ENCODE measurements at places on chromosomes 3 and 15. TPM values are rescaled to one million over a fixed set of nuclear protein-coding genes. Genes with fewer than 3 reads are reported as not detected.

Gene FRMD5
- 0.46 TPM for total RNA-seq

GRCh38 chr3:139107424-139108252 lies 62.9 kb upstream of the PRR23C start:
- no peak for DNase-seq

GRCh38 chr15:75361989-75362641 lies 6.3 kb downstream of the MAN2C1 start:
- DNase-seq: no peak

DNA sequence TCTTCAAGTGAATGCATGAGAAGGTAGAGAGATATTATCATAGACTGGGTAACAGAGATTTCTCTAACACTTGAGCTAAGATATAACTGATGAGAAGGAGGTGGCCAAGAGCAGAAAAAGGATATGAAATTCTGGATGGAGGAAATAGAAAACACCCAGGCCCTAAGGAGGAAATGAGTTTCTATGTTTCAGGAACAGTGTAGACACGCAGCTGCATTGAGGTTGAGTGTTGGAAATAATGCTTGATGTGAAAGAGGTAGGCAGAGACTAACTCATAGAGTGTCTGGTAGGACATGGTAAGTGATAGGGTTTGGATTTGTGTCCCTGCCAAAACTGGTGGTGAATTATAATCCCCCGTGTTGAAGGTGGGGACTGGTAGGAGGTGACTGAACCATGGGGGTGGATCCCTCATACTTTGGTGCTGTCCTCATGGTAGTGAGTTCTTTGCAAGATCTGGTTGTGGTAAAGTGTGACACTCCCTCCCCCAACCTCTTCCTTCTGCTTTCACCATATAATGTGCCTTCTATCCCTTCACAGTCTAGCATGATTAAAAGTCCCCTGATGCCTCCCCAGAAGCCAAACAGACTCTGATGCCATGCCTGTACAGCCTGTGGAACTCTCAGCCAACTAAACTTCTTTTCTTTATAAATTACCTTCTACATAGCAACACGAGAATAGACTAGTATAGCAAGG lies 787.3 kb downstream of the EDEM1 start:
- DNase-seq: no peak

- no peak for DNase-seq
Measured at GRCh38 chr15:38304481-38304880, 51.8 kb downstream of the SPRED1 start.
